ENCODE measurements at places on chromosomes 7 and 10. TPM values are rescaled to one million over a fixed set of nuclear protein-coding genes. Genes with fewer than 3 reads are reported as not detected.
A peak's percentile ranks its signal among the peaks of the same experiment; 100 is the strongest.

DNA sequence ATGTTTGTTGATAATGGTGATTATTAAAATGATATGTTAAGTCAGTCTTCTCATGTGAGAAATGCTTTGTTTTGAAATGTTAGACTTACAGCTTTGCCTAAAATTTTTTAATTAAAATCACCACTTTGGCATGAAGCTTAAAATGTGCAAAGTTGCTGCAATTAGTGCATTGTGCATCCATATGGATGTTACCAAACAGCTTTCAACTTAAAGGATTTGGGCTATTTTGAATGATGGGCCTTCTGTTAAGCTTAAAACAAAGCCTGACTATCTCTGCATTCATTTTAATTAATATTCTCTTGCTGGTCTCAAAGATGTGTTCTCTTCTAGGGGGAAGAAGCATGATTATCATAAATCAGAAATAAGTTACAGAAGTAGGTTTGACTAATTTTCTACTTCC, 64.6 kb upstream of the FZD1 start:
- H3K4me3 ChIP-seq: no peak overlapping the region
- no peaks in the 10 kb centered on the region for H3K36me3 ChIP-seq
- no peaks in the 10 kb centered on the region for H3K4me1 ChIP-seq

DNA sequence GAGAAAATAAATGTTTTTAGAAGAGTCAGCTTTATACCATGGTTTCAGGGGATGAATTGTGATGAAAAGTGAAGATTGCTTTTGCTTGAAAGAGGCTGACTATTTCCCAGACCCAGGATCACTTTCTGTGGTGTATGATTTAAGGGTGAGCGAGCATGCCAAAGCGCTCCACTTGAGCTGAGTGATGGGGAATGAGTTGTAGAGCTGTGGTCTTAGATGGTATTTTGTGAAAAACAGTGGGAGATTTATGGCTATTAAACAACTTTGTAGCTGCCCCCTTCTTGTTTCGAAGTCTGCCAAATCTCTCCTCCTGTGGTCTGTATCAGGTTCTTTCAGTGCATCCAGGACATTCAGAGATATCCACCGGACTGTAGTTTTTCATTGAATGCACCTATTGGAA, 888.2 kb downstream of the LRMDA start:
- no peak for DNase-seq
- no peaks in the 10 kb centered on the region for H3K4me1 ChIP-seq
- H3K27ac ChIP-seq: no peak overlapping the region
- H3K36me3 ChIP-seq: no peaks in the 10 kb centered on the region

DNA sequence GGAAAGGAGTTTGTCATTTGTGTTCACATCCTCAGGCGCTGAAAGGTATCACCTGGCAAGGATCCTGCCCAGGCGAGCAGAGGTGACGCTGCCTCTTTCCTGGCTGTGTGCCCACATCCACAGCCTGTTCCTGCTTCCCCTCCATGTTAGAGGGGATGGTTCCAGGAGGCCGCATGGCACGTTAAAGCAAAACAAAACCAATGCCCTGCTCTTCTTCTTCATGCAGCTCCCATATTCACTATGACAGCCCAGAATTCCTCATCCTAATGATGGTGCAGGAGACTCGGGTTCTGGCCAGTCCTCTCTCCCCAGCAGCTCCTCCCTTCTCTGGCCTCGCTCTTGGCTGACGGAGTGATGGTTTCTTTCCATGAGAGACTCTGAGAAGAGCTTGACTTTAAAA, 678.5 kb upstream of the ANKRD30A start:
- H3K36me3 ChIP-seq: no peaks in the 10 kb centered on the region
- no peak overlapping the region for H3K4me3 ChIP-seq
- no peaks in the 10 kb centered on the region for H3K4me1 ChIP-seq
- no peak overlapping the region for H3K27ac ChIP-seq
- no peaks in the 10 kb centered on the region for H3K27me3 ChIP-seq

DNA sequence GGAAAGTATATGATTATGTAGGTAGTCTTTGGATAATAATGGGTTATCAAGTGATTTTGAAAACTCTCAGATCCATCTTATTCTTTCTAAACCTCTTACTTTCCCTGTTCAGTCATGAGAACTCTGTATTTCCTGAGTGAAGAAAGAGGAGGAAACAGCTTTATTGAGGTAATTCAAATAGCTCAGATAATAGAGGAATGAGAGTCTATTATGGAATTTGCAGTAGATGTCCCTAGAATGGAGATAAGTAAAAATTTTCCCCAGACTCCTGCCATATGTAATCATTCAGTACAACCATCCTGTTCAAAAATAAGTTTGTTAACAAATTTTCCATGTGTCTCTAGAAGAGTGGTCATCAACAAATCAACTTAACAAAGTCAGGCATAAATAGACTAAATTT, 36.4 kb downstream of the EPDR1 start:
- no peak overlapping the region for H3K27ac ChIP-seq
- H3K36me3 ChIP-seq: no peaks in the 10 kb centered on the region
- no peaks in the 10 kb centered on the region for H3K27me3 ChIP-seq
- H3K4me3 ChIP-seq: no peak overlapping the region

GRCh38 chr10:79186486-79187120, 117.8 kb downstream of the ZMIZ1 start:
- peak overlapping the region; percentile 75 for H3K27ac ChIP-seq
- no peaks in the 10 kb centered on the region for H3K27me3 ChIP-seq
- no peak for DNase-seq
- H3K4me1 ChIP-seq: peaks cover 58% of the 10 kb centered on the region
- H3K36me3 ChIP-seq: peaks cover 22% of the 10 kb centered on the region
- H3K4me3 ChIP-seq: no peak overlapping the region

DNA sequence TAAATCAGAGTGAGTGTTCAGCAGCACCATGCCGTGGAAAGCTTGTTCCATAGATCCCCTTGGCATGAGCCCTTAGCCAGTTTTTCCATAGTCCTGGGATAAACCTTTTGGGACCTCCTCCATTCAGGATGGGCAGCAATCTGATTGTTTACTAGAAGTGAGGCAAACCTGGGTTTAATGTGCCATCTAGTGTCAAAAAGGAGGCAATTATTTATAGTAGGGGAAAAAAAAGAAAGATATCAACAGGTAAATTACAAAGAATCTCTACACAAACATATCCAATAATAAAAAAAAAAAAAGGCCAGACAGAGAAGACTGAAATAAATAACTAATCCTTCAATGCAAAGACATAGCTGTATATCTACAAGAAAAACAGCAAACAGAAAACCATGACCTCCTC, 229.0 kb upstream of the STK17A start:
- no peak overlapping the region for H3K27ac ChIP-seq
- H3K4me3 ChIP-seq: no peak overlapping the region
- no peaks in the 10 kb centered on the region for H3K4me1 ChIP-seq
- DNase-seq: no peak

DNA sequence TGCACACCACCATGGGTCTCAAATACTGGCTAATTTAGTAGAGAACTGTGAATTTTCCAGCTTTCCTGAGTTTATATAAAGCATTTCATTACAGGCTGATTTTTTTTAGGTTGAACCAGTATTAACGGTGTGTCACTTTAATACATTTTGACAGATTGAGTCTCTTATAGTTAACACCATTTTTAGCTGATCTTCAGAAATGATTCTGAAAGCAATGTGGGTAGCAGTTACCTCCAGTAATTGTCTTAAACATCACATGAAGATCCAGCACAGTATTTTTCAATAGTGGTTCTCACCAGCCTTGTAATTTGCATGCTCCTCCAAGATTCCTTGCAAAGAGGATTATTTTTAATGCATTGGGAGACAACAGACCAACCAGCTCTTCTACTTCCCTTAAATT, 693.6 kb downstream of the PHTF2 start:
- no peak overlapping the region for H3K4me3 ChIP-seq
- no peaks in the 10 kb centered on the region for H3K4me1 ChIP-seq
- H3K27ac ChIP-seq: no peak overlapping the region
- no peak for DNase-seq
- no peaks in the 10 kb centered on the region for H3K36me3 ChIP-seq
- no peaks in the 10 kb centered on the region for H3K27me3 ChIP-seq

Gene ZMIZ2
- 9.1 TPM for total RNA-seq

Gene CNPY1
- total RNA-seq: not detected

Gene PDK4
- total RNA-seq: 3.1 TPM

All from fibroblast of lung (primary cell).